ENCODE measurements at places on chromosomes 4 and X. TPM values are rescaled to one million over a fixed set of nuclear protein-coding genes. Genes with fewer than 3 reads are reported as not detected.

GRCh38 chr4:124526331-124526730 lies 186.2 kb downstream of the ANKRD50 start:
- no peak for DNase-seq

DNA sequence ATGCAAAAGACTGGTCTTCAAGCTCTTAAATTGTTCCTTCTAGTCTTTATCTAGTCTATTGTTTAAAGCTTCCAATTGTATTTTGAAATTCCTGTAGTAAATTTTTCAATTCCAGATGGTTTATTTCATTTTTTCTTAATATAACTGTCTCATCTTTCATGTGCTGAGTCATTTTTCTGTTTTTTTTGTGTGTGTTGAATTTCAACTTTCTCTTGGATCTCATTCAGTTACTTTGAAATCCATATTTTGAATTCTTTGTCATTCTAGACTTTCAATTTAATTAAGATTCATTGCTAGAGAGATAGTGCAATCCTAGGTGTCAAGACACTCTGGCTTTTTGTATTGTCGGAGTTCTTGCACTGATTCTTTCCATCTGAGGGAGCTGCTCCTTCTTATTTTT lies 128.0 kb upstream of the PRKG2 start:
- no peak for DNase-seq

DNA sequence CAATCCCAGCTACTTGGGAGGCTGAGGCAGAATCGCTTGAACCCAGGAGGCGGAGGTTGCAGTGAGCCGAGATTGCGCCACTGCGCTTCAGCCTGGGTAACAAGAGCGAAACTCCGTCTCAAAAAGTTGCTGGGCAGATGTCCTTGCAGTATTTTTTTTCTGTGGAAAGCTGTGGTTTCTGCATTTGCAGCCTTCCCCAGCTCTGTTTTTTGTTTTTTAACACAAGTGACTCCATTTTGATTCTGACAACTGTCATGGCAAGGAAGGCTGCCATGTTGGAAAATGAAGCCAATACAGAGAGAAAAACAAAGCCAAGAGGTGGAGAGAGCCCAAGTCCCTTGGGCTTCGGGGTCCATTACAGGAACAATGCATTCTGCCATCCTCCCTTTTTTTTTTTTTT lies 11.7 kb upstream of the SLC10A3 start:
- DNase-seq = no peak

- DNase-seq = no peak
Measured at GRCh38 chrX:19879735-19880378, 7.5 kb downstream of the SH3KBP1 start.

DNA sequence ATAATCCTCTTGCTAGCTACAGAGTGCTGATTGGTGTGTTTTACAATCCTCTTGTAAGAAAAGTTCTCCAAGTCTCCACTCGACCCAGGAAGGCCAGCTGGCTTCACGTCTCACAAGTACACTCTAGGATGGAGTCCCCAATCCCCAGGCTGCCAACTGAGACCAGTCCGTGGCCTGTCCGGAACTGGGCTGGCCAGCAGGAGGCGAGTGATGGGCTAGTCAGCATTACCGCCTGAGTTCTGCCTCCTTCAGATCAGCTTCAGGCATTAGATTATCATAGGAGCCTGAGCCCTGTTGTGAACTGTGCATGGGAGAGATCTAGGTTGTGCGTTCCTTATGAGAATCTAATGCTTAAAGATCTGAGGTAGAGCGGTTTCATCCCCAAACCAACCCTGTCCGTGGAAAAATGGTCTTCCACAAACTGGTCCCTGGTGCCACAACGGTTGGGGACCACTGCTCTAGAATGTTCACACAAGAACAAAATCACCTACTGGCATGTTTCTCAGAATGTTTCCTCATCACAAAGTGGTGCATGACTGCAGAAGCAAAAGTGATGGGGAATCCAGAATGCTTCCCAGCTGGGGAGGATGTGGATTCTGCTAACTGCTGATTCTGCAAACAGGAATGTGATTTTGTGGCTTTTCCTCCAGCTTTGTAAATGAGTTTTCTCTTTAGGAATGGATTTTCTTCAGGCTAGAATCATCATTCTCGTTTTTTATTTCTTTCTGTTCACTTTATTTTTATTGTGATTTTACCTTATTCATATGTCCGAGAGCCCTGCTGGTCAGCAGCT lies 40.9 kb downstream of the SEPTIN11 start:
- DNase-seq = no peak

DNA sequence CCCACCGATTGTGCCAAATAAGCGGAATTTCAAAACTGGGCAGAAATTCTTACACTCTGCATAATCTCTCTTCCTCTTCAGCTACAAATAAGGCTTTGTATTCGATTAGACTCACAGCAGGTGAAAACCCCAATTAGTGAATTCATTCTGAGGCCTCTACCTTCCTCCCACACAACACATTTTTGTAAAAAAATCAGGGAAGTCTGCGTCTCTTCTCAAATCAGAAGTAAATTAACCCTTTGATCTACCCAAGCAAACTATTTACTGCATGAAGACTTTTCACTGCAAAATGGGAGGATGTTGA lies 200.6 kb upstream of the FTHL17 start:
- no peak for DNase-seq

DNA sequence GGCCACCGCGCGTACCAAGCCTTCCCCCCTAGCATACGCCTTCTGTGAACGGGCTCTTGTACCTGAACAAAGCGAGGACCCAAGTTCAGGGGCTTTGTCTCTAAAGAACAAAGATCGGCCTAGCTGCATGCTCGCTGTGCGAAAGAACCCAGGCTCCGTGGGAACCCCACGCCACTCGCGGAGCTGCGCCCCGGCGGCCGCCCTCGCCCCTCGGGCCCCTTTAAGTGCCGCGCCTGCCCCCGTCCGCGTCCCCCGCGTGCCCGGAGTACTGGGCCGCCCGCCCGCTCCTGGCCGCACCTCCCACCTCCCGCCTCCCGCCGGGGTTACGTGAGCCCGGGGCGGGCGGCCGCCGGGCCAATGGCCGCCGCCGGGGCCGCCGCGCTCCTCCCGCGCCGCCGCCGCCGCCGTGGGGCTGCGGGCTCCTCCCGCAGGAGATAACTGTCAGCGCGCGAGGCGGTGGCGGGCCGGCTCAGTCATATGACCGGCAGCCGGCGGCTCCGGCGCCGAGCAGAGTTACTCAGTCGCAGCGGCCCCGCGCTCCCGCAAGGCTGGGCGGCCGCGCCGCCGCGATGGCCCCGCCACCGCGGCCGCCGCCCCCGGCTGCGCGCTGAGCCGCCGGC lies at the start of gene FNIP2:
TSS of gene FNIP2 (plus strand) at position 472 of the 620 bp plus-strand sequence. CDS start 187 bp downstream, outside the sequence.
- no peak for DNase-seq

DNA sequence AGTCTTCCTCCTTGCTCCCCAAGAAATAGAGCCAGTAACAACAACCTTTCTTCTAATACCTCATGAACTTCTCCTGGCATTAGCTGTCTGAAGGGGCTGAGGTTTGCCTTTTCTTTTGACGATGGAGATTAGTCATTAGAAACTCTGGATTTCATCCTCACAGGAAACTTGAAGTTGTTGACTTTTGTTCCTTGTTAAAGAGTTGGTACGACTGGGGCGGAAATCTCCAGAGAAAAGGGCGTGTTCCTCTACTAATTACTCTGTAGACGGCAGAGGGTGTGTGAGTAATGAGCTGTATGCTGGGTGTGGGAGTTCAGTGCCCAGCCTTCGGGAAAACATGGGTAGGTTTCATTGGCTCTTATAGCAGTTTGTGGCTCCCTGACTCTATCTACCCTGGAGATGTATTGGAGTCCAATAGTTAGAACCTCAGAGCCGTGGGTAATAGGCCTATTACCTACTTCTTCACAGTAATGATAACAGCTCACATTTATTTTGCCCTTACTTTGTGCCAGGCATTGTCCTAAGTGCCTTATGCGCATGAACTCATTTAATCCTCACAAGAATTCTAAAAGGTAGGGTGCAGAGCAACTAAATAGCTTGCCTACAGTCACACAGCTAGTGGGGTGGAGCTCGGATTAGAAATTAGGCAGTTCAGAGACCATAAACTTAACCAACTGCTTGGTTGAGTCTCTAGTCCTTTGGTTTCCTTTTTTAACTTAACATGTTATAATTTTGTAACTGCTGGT lies 23.4 kb downstream of the TMEM164 start:
- no peak for DNase-seq

- no peak for DNase-seq
Measured at GRCh38 chrX:3706481-3706880, 7.0 kb downstream of the PRKX start.

DNA sequence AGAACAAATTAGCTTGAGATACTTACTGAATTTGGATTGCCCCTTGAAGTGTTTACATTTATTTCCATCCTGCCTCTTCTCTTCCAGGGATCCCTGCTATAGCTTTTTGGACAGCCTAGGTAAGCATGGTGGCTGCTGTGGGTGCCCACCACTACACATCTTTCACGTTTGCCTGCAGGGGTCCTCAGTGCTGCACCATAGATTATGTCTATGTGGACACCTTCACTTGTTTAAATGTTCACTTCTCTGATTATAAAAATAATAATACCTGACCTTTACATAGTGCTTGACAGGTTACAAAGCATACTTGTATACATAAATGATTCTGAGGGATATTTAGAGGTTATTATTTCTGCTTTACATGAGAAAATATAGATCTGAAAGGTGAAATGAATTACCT lies 67.9 kb upstream of the SLC4A4 start:
- DNase-seq = no peak

- DNase-seq = no peak
Measured at GRCh38 chr4:53994382-53995102, 69.9 kb downstream of the CHIC2 start.

DNA sequence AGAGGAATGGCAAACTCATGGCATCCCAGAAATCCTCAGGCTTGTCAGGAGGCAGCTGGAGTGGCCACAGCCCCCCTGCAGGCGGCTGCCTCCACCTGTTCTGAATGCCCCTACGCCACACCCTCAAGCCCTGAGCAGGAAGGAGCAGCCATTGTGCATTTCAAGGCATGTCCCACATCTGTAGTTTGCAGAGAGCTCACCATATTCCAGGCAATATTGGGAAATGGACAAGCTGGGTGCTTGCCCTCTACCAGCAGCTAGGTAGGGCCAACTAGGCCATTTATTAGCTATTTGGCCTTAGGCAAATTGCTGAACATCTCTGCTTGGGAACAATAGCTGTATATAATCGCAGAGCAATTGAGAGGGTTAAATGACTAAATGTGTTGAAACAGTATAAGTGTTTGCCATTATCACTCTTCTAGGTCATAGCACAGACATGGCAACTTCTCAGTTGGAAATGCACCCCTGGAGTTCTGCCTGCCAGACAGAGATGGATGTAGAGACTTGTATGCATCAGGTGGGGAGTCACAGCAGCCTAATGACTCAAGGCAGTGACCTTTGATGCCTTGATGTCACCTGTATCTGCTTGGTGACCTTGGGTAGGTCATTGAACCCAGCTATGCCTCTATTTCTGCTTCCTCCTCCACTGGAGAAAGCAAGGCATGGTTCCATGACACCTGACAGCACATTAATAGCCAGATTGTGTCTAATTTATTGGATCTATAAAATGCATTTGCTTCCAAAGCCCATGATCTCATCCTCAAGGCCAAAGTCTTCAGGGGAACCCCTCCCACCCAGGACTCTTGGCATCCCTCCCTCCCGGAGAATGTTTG lies 52.8 kb downstream of the FHDC1 start:
- DNase-seq = no peak

- DNase-seq = no peak
Measured at GRCh38 chrX:110403441-110404238, 45.0 kb downstream of the RTL9 start.

DNA sequence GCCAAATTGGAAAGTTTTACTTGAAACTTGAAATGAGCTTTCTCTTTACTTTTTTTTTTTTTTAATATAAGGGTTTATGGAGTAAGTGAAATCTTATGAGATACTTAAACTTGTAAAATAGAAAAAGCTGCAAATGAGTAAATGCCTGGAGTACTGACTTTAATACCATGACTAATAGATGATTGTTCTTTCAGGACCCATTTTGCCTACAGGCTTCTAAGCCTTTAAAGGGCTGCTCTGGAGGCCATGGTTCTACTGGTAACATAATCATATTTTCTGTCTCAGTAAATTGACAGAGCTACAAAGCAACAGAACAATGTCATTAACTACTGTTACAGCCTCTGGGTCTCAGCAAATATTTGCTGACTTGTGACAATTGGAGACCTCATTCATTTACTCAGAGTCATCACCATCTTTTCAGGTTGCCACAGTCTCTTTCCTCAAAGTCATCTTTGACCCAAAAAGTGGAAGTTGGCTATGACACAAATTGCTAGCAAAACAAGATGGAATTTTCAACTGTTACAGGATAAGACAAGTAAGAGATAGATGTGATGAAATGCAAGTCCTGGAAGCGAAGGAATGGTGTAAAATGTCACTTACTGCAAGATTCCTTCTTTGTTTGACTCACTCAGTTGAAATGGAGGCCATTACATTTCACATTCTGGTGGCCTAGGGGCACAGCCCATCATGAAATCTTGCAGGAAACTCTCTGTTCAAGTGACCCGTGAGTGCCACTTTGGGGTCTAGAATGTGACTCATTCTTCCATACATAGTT lies 132.7 kb downstream of the BTC start:
- DNase-seq = no peak

GRCh38 chr4:145825255-145825654 lies 113.4 kb downstream of the ZNF827 start:
- no peak for DNase-seq

DNA sequence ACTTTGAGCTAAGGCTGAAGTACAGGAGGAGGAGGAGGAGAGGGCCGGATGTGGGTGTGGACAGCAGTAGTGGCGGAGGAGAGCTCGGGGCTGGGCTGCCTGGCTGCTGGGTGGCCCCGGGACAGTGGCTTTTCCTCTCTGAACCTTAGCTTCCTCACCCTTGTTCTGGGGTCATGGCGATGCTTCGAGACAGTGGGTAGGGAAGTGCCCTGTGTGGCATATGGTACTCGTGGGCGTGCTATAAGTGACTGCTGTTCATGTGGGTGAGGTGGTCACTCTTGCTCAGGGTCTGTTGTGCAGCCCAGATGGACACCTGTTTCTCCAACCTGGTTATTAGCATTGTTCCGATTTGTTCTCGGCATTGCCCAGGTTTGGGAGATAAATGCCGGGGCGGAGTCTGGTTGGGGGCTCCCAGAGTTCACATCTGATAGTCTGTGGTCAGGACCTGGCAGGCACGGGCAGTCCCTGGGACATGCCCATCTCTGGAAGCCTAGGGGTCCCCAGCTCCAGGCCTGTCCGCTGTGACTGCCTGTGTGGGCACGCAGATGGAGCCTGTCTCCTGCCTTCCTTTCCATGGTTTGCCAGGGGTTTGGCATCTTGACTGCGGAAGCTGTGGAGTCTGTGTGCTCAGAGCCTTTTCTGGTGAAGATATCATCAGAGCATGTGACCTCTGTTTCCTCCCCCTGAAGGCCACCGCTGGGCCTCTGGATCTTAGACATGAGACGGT lies 4.9 kb upstream of the CPZ start:
- no peak for DNase-seq

The ZNF630 gene
- 3.0 TPM for total RNA-seq

The GDPD2 gene
- total RNA-seq = 0.33 TPM

The MTMR8 gene
- 1.3 TPM for total RNA-seq

The CFAP99 gene
- total RNA-seq = 0.33 TPM

The PCDH18 gene
- 10.8 TPM for total RNA-seq

The GIMD1 gene
- total RNA-seq = not detected

The EXOC1L gene
- total RNA-seq = not detected

The MID1 gene
- total RNA-seq = 32.4 TPM

The NDP gene
- total RNA-seq = not detected

The RNF150 gene
- total RNA-seq = 1.3 TPM
